ENCODE measurements at places on chromosomes 2 and 18.

DNA sequence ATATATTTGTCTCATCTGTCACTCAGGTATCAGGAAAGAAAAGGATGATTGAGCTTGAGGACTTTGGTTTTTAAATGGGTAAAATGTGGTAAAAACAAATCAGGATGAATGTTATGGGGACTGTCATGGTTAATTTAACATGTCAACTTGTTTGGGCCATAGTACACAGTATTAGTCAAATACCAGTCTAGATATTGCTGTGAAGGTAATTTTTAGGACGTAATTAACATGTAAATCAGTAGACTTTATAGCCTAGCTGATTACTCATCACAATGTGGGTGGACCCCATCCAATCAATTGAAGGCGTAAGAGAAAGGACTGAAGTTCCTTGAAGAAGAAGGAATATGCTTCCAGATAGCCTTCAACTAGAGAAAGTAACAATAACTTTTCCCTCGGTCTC is 275.7 kb upstream of the ZNF804A start:
- no peak for DNase-seq

- no peak for DNase-seq
Observed at GRCh38 chr2:71173096-71173495, 42.7 kb downstream of the MPHOSPH10 start.

DNA sequence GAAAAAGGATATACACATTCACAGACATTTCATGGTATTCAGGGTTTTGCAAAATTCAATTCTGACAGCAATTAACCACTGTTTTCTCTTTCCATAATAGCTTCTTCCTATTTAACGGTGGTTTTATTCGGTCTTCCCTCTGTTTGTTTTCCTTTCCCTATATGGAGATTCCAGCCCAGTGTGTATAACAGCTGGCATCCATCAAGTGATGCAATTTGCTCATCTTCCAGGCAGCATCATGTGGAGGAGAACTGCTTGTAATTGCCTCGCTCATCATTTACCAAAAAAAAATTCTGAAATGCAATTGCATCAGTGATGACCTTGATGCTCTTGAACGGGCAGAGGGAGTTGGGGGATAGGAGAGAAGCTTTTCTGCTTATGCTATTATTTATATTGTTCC is 165.9 kb upstream of the PGAP1 start:
- DNase-seq: peak; percentile 72

- no peak for DNase-seq
Observed at GRCh38 chr2:120599656-120600055, 136.0 kb upstream of the GLI2 start.

DNA sequence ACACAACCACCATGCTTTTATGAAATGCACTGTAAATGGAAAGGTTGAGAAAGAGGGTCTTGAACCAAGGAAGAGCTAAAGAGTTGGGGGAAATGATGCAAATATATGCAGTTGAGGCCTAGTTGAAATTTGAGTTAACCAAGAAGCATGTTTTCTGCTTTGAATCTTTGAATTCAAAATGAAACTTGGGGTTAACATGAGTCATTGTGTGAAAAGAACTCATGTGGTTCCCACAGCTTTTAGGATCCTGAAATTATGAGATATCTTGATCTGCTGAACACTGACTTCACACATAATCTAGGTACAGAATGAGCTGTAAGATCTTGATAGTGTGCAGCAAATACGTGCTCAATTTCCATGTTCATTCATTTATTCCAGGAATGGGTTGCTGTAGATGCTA is 422.9 kb upstream of the TRIB2 start:
- DNase-seq: no peak

DNA sequence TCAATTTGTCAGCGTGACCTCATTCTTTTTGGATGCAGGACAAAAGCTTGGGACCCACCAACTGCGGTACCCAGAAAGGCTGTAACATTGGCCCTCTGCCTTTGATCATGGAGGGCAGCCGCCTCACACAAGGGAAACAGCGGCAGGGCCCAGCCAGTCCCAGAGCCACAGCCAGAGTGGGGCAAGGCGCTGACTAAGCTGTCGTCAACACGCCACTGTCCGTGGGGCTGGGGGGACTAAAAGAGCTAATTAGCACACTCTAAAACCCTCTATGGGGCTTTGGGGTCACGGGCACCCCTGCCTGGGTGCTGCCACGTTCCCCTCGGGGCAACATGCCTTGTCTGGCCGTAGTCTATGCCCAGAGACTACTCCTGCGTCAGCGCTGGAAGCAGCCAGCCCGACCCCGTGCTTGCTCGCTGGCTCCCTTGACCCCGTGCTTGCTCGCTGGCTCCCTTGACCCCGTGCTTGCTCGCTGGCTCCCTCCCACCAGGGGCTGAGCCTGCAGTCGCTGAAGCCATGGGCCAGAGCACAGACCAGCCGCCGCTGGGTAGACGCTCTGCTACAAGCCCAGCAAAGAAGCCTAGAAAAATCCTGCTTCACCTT is 598.4 kb downstream of the MBD2 start:
- DNase-seq: no peak

GRCh38 chr2:105315314-105315713 is 14.2 kb downstream of the TGFBRAP1 start:
- no peak for DNase-seq

DNA sequence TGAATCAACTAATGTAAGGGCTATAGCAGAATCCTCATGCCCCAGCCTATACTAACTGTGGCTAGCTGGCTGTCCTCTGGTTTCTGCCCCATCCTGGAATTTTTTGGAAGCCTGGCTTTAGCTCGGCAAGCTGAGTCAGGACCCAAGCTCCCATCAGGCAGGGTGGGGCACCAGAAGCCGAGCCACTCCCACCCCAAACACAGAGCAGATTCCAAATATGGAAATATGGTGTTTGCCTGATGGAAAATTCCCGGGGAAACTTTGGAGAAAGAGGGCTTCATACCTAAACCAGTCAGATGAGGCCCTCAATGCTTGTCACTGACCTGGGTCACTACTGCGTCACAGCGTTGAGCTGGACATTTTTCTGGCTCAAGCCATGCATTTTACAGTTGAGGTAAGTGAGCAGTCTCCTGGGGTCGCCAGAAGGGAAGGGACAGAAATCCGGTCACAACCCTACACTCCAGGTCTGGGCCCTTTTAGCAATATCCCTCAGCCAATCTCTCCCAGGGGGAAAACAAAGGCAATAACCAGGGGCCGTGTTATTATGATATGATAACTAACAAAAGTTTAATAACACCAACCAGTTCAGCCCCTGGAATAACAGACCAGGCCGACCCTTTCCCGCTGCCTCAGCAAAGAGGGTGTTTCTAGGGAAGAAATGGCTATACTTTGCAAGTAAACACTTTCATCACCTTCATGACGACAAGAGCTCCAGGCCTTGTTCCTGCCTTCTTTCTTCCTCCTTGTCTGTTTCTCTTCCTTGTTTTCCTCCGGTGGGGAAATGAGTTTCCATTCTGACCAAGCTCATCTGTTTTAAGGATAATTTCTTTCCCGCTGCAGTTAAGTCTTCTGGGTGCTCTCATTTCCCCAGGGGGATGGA is 37.7 kb downstream of the PSD4 start:
- peak; percentile 71 for DNase-seq

DNA sequence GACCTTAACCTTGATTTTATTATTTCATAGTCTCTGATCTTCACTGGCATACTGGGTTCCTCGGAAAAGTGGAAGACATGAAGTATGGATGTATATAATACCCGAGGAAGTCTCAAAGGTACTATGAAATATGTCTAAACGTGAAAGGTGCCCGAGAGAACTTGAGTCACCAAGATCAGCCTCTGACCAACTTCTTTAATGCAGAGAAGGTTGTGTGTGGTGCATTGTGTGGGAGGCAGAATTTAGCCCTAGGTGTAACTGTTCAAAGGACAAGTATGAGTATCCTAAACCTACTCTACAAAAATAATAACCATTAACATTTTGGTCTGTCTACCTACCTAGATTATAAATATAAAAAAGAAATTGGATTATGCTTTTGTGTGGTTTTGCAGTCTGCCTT is 36.1 kb downstream of the OSBPL6 start:
- no peak for DNase-seq

DNA sequence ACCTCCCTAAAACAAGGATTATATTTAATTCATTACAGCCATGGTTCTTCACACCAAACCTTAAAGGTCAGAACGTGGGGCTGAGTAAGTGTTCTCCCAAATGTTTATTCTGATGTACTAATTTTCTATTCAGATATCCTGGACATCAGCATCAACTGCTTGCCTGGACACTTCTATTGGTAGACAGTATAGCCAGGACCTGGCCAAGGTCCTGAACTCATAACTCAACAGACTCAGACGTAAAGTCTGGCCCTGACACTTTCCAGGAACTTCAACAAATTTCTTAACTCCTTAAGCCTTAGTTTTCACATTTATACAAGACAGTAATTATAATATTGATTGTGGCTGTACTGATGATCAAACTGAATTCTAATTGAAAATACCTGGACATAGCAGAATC is 89.1 kb downstream of the AKAIN1 start:
- DNase-seq: no peak

- DNase-seq: no peak
Observed at GRCh38 chr2:45736757-45737704, 85.6 kb downstream of the PRKCE start.

DNA sequence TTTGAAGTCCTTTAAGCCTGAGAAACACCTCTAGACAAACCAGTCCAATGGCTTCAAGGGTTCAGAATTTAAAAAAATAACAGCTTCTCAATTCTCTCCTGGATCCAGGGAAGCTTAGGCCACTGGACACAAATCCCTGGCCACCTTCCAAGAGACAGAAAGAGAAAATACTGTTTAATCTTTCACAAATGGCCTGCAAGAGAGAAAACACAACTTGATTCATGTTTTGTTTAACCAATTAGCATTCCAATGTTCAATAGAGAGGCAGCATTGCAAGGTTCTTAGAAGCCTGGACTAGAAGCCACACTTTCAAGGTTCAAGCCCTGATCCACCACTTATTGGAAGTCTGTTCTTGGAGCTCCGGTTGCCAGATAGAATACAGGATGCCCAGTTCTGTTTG is 109.0 kb upstream of the PARD3B start:
- DNase-seq: no peak

GRCh38 chr2:172462849-172463381 is 35.5 kb downstream of the ITGA6 start:
- DNase-seq: no peak

DNA sequence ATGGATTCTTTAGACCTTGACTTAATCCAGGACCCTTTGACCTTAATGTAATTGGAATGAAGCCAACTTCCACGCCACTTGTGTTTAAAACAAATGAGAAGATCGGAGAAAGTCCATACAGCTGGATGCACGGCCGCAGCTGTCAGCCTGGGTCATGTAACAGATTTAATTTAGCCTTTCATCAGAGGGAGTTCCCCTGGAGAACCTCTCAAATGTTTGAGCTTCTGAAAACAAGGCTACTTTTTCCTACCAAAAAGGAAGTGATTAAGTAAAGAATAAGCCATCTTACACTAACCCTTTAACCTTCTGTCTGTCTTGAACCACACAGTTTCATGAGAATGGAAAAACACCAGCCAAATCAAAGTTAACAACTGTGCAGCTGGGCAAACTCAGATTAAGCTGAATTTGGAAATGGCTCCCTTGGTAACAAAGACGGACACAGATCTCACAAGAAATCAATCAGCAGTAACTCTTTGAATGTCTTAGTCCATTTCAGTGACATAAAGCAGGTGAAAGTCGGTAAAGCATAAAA is 103.6 kb downstream of the DOCK10 start:
- DNase-seq: peak; percentile 84

DNA sequence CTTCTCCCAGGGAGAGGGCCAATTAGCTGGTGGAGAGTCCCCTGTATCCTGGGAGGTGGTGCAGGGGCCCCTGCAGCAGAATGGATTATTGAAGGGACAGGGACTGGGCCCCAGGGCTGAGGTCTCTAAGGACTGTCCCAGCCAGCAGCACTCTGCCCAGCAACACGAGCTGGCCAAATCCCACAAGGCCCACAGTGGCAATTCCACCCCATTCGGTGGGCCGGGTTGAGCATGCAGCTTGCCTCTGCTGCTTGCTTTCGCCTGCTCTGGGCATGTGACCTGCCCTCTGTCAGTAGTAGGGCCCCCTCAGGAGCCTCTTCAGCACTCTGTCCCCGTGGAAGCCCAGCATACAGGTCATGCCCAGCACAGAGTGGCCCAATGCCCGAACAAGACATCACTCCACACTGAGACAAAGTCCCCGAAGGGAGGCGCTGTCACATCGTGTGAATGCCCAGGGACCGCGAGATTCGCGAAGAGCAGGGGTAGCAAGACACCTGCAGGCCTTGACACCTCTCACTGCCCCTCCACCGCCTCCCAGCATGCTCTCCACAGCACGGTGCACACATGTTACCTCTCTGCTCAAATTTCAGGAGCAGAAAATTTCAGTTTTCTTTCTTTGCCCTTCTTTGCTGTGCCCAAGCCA is 65.4 kb downstream of the CRACDL start:
- no peak for DNase-seq

- no peak for DNase-seq
Observed at GRCh38 chr18:69580107-69580506, 179.4 kb downstream of the DOK6 start.

DNA sequence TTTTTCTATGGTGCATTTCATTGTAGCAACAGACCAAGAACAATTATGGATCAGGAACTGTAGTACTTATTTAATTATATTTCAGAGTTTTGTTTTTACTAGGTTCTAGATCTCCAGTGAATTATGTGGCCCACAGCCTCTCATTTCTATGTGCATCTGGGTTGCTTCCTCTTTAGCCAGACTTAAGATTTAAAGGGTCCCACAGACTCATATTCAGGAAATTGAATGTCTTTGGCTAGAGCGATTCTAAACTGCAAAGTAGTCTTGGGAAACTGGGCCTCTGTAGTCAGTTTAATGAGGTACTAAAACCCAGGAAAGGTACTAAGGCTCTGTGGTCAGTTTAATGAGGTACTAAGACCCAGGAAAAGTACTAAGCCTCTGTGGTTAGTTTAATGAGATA is 94.4 kb downstream of the LYPD6B start:
- no peak for DNase-seq

DNA sequence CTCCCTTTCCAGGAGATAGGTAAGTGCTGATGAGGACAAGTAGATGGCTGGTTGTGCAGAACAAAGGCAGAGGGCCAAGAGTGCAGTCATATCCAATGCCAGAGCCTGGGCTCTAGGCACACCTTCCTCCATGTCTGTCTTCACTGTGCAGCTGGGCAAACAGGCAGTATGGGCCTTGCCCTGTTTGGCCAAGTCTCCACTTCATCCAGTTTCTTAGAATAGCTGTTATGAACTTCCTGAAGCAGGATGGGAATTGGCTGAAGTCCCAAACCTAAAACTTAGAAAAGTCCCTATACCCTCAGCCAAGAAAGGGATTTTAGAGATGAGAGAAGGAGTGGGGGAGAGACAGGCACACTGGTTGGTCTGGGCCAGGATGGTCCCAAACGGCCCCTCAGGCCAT is 37.5 kb upstream of the CYP26B1 start:
- no peak for DNase-seq

DNA sequence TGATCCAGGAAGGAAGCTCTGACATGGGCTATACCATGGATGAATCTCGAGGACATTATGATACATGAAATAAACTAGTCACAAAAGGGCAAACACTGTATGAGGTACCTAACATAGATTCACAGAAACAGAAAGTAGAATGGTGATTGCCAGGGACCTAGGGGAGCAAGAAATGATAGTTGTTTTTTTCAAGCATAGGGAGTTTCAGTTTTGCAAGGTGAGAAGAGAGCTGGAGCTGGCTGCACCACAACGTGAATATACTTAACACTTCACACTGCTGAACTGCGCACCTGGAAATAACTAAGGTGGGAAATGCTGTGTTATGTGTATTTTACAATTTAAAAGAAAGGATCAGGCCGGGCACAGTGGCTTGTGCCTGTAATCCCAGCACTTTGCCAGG is 13.2 kb upstream of the AGAP1 start:
- no peak for DNase-seq

Measured in astrocyte of the spinal cord (primary cell).